ENCODE measurements at places on chromosomes 4 and X.

DNA sequence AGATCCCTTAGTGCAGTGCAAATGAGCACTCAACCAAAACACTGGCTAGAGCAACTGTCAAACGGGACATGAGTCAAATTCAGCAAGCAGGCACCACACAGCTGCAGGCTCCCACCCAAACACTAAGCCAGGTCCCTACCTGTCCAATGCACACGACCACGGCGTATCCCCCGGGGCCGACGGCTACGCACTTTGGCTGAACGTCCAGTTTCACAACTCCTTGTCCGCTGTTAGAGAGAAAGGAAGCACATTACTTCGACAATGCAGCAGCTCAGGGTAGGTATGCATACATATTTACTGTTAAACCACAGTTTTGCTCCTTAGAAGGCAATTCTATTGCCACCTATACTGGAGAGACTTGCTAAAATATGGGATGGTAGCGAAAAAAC is 35.4 kb downstream of the WDR1 start:
- no peak for DNase-seq

DNA sequence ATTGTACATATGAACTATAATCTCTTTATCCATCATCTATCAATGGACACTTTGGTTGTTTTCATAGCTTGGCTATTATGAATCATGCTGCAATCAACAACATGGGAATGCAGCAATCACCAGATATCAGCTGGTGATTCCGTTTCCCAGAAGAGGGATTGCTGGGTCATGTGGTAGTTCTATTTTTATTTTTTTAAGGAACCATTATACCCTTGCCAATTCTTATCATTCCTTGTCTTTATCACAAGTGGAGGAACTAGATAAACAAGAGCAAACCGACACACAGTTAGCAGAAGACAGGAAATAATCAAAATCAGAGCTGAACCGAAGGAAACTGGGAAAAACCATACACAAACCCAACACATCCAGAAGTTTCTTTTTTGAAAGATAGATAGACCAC is 14.5 kb upstream of the LNX1 start:
- DNase-seq: no peak

DNA sequence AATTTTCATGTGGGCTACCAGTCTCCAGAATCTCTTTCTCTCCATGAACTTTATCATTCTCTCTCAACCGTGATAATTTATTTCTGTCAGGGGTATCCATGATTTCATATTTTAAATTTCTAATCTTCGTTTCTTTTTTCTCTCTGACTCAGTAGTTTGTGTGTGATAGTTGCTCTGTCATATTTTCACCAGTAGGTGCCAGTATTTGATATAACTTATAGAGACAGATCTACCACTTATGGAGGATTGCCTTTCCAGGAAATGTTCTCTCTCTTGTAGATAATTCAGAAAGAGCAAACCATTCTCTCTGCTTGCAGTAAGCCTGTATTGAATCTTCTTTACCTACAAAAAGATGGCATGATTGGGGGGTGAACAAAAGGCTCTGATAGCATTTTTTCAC is 79.3 kb upstream of the DYNLT3 start:
- peak; percentile 35 for DNase-seq

GRCh38 chrX:148562846-148563245 is 62.4 kb downstream of the AFF2 start:
- no peak for DNase-seq

GRCh38 chrX:3638280-3638873 is 75.1 kb downstream of the PRKX start:
- DNase-seq: peak; percentile 48

DNA sequence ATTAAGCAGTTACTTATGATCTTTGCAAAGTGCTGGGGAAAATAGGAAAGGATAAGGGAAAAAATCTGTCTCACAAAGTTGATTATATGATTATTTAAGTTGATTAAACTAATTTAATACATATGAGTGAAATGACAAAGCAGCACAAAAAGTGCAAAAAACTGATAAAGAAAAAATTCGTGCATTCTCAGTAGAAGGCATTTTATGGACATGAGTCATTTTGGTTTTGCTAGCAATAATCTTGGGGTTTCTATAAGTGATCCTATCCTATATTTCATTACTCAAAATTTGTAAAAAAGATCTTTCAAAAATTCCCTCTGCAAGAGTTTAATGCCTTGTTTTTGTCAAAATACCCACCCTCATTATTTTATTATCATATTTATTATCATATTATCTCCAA is 224.2 kb upstream of the ANXA10 start:
- DNase-seq: no peak

DNA sequence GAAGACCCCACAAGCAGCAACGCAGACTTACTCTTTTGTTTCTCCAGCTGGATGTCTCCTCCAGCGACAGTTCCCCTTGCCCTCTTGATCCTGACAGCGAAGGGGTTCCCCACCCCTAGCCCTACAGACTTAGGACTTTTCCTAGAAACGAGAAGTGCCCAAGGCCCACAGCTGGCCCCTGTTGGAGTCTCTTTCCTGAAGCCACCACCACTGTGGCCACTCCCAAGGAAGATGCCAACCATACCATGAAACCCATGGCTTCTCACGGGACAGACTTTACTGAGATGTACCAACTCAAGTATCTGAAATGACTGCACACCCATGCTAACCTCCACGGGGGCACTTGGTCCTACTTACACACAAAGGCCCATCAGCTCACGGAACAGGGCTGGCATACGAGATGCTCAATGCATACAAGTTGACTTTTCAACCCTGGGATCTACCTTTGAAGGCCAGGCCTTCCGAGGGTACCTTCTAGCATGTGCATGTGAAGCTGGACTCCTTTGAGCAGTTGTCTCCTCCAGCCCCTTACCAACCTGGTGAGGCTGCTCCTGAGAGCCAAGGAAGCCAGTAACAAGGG is 924 bp upstream of the IRAK1 start:
- DNase-seq: peak; percentile 17

DNA sequence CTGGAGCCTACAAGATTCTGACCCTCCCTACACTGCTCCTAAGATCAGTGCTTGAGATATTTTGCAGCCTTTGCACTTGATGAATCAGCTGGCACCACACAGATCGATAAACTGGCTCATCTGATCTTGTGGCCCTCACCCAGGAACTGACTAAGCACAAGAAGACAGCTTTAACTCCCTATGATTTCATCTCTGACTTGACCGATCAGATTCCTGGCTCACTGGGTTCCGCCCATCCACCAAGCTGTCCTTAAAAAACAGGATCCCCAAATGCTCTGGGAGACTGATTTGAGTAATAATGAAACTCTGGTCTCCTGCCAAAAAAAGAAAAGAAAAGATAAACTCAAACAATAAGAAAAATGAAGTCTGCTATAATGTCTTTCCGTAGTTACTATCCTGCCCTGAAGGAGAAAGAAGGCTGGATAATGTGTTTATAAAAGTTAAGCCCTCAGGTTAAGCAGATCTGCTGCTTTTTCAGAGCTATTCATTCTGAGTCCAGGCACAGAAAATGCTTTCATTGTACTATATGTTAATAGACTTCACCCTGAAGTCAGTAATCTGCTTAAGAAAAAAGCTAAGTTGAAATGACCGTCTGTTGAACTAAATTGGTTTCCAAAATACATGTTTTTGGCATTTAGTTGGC is 795.2 kb downstream of the TRIML1 start:
- DNase-seq: no peak

DNA sequence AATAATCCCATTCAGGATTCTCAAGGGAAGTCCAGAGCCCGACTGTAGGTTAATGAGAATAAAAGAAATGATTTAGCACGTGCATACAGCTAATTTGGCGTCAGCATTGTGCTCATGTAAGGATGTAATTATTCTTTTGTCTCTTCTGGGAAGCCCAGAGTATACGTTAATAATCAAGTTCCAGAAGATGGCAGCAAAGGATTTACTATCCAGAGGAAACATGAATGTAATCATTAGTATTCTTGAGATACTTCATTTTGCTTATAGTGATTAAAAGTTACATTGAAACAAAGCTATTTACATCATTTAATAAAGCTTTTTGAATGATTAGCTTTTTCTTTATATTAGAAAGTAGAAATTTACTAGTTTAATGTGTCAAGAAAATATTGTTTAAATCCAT is 27.1 kb upstream of the MAP9 start:
- DNase-seq: no peak

DNA sequence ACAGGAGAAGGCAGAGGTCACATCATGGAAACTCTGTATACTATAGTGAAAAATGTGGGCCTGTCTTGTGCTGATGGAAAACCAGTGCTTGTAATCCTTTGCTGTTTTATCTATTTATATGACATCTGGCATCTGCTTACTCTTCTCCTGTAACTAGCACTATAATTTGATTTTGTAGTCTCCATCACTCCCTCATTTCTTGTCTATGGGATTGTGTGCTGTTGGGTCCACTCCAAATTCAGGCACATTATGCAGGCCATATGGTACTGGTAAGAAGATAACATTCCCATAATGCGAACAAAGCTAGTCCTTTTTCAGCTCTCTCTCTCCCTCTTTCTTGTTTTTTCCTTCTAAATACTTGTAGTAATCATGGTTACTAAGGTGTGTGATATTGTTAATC is 581.2 kb upstream of the IGFBP7 start:
- no peak for DNase-seq

- no peak for DNase-seq
Measured at GRCh38 chr4:99715286-99715685, 57.7 kb upstream of the C4orf54 start.

Measured in activated CD4-positive, alpha-beta T cell treated with anti-CD3 and anti-CD28 coated beads, Interleukin-2, Interleukin-4, amounts not matched to agents 100 ng/mL and 50 ng/mL, durations not matched to agents 16 hours and 8 hours (primary cell).